ENCODE measurements at places on chromosomes 16 and 17.

- peak; percentile 95 for DNase-seq
These were observed 223.1 kb downstream of the SEC14L1 start for GRCh38 chr17:77363821-77364361.

DNA sequence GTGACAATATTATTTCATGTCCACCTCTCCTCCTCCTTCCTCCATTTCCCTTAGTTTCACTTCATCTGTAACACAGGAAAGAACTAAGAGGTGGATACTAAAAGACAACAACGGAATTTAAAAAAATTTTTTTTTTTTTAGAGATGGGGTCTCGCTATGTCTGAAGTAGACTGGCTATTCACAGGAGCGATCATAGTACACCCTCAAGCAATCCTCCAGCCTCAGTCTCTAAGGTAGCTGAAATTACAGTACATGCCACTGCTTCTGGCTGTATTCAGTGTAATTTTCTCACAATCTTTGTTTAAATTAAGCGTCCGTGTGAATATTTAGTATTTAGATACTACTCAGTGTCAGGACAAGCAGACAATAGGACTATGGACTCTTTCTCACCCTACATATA is 35.6 kb downstream of the FBXL20 start:
- no peak for DNase-seq

DNA sequence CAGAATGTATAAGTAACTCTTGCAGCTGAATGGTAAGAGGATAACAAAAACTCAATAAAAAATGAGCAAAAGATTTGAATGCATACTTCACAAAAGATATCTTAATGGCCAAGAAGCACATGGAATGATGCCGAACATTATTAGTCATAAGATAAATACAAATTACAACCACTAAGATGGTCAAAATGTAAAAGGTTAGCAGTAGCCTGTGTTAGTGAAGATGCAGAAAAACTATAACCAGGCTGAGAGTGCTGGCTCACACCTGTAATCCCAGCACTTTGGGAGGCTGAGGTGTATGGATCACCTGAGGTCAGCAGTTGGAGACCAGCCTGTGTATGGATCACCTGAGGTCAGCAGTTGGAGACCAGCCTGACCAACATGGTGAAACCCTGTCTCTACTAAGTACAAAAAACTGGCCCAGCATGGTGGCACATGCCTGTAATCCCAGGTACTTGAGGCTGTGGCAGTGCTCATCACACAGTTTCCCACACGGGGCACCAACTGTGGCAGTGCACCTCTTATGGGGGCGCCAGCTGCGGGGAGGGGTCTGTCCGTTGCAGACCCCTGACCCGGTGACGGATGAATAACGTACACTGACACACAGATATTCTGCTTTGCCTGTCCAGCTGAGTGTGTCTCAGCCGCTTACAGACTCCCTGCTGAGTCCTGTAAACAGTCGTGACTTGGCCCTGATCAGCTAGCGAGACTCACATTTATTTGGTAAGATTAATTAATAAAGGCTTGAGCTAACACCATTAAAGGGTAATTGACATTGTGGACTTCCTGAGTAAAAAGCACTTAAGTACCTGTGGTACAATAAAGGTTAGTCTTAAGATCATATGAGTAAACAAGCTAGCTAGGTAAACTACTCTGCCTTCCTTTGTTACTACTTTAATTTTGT is 45.7 kb upstream of the FAM20A start:
- no peak for DNase-seq

DNA sequence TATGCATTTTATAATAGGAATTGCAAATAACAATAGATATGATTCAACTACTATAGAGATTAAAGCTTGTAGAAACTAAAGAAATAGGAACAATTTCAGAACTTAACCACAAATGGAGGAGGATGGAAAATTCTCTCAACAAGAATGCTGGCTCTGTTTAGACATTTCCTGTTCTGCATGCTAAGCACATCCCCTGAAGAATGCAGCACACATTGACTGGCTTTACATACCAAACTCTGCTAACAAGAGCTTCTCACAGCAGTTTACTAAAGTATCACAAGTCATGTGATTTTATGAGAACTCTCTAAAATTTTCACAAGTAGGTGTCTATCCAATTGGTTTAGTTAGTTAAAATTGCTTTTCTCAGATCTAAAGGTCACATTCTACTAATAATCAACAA is 85.2 kb downstream of the SPAG9 start:
- DNase-seq = peak; percentile 70

DNA sequence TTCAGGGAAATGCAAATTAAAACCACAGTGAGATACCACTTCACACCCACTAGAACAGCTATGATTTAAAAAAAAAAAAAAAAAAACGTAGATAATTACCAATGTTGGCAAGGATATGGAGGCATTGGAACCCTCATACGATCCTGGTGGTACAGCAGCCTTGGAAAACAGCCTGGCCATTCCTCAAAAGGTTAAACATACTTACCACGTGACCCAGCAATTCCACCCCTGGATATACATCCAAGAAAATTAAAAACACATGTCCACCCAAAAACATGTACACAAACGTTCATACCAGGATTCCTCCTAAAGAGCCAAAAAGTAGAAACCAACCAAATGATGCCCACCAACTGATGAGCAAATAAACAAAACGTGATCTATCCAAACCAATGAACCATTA is 68.1 kb downstream of the GAS7 start:
- no peak for DNase-seq

- DNase-seq = no peak
These were observed 25.5 kb downstream of the MAP3K14 start for GRCh38 chr17:45291171-45291805.

- peak; percentile 53 for DNase-seq
These were observed 38.5 kb upstream of the NKD1 start for GRCh38 chr16:50509521-50510341.

GRCh38 chr16:48105976-48106375 is 49.8 kb downstream of the ABCC12 start:
- DNase-seq = no peak

GRCh38 chr17:81683208-81683583 is 401 bp downstream of the ARL16 start:
- DNase-seq = no peak

GRCh38 chr17:48470388-48471034 is 40.5 kb upstream of the SKAP1 start:
- no peak for DNase-seq

GRCh38 chr17:4476017-4476416 is 22.7 kb upstream of the SPNS2 start:
- DNase-seq = peak; percentile 80

GRCh38 chr17:1197379-1197778 is 17.6 kb upstream of the ABR start:
- DNase-seq = no peak

DNA sequence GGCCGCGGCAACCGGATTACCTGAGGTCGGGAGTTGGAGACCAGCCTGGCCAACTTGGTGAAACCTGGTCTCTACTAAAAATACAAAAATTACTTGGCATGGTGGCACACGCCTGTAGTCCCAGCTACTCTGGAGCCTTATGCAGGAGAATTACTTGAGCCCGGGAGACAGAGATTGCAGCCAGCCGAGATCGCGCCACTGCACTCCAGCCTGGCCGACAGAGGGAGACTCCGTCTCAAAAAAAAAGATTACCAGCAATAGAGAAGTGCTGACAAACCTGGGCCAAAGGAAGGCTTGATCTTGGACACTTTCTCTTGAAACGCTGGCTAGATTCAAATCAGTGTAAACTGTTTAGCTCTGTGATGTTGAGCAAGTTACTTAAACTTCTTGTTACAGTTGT is 4.3 kb downstream of the MT1H start:
- DNase-seq = peak; percentile 73

GRCh38 chr16:23544436-23544835 is 12.7 kb downstream of the EARS2 start:
- DNase-seq = no peak

DNA sequence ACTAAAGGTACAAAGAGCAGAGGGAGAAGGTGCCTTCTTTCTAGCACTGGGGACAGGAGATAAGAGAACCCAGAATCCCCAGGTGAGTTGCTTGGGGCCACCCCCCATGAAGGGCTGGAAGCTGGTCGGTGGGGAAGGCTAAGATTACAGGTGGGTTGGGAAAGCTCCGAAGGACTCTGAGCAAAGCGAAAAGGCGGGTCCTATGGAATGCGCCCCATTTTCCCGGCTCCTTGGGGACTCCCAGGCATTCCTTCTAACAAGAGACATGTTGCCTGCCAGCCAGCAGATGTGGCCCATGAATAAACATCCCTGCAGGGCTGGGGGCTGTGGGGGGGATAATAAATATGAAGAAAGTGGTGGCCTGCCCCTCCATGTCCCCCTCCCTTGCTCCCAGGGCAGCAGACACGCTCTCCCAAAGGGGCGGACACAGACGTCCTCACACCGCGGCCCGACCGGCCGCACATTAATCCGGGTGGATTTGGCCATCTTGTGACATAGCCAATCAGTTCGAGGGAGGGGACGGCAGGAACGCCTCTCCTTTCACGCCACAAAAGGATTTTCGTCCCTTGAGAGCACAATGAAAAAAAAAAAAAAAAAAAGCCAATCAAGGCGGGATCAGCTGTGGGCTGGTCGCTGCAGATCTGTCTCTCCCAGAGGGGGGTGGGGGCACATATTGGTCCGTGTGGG is 98.5 kb downstream of the SOX9 start:
- peak; percentile 67 for DNase-seq

DNA sequence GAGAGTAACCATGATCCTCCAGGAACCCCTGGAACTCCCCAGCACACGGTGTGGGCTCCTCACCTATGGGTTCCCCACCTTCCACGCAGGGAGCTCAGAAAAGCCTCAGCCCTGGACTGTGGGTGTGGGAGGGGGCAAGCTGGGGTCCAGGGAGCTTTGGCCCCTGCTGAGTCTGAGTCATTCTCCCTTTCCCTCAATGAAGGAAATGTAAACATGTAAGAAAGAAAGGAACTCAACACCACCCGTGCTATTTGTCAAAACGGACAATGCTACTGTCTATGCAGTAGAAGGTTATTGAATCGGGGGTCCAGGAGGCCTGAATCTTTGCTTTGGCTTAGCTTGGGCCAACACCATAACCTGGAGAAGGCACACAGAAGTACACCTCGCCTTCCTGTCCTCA is 222.8 kb downstream of the PMP22 start:
- DNase-seq = no peak

DNA sequence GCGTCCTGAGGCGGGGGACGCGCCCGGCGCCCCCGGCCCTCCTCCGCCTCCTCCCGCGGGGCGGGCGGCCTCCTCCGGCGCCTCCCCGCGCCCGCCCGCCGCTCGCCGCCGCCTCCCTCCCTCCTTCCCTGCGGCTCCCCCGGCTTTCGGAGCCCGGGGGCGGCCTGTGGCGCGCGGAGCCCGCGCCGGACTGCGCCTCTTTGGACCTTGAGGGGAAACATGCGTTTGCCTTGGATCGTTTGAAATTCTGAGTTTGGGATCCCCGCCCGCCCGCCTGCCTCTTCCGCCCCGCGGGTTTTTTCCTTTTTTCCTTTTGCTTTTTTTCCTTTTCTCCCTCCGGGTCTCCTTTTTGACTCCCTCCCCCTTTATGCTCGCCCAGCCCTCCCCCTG is 390 bp downstream of the ZNRF1 start:
- DNase-seq = peak; percentile 61

- DNase-seq = peak; percentile 99
These were observed 536.5 kb upstream of the CDH11 start for GRCh38 chr16:65658349-65658748.

DNA sequence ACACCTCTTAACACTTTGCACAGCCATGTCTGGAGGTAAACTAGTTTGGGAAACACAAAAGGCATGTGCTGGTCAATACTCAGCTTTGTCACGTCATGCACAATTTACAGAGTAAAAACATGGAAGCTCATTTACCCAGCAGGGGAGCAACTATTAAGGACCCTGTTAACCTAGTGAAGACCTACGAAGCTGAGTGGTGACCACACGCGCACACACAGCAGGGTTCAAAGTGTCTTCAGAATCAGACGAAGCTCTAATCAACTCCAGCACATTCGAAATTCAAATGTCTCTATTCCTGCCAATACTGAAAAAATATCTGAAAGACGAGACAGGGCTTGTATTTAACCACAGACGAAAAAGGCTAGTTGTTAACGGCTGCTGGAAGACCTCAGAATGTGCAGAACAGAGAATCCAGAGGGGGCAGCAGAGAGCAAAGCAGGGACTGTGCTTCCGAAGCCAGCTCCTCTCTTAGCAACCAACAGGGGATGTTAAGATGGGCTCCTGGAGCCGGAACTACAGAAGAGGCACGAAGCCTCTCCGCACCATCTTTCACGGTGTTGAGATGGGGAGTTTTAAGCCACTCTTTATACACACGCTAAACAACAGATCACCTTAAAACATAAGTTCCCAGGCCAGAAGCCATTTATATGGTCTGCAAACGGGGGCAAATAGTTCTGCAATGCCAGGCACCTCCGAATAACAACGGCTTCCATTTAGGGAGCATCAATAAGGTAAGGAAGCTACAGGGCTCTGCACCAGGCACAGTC is 45.7 kb downstream of the CMTM4 start:
- peak; percentile 91 for DNase-seq

DNA sequence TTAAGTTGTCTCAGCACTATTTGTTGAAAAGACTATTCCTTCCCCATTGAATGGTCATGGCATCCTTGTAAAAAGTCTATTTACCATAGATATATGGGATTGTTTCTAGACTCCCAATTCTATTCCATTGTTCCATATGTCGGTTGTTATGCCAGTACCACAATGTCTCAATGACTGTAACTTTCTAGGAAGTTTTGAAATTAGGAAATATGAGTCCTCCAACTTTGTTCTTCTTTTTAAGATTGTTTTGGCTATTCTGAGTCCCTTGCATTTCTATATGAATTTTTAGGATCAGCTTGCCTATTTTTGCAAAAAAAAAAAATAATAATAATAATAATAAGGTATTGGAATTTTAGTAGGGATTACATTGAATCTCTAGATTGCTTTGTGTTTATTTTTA is 43.0 kb upstream of the ABCA3 start:
- DNase-seq = no peak

DNA sequence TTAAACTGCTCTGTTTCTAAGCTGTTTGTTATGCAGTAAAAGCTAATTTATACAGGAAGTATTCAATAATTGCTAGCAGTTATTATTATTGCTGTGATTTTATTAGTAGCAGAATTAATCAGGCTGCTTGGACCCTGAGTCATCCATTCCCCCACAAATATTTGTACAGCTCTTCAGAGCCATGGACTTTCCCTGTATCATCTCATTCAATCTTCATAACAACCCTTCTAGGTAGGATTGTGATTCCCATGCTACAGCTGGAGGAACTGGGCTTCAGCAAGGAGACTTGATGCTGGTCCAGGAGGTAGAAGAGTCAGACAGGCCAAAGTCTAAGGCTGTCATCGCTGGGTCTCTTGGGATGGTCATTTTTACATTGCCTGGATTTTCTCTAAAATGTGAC is 208.3 kb downstream of the C16orf95 start:
- DNase-seq = no peak

DNA sequence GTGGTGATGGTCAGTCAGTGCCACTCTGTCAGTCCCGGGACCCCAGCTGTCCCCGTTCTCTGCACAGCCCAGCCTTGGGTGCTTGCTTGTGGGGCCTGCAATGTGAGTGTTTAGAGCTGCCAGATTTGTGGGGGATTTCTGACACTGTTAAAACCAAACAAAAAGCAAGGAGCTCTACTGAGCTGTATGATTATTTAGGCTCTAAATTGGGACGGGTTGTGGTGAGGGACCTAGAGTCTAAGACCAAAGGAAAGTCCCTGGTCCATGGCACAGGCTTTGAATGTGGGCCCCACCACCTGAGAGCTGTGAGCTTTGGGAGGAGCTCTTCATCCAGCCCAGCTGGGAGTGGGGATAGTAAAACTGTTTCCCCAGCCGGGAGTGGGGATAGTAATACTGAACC is 63.3 kb downstream of the KSR1 start:
- no peak for DNase-seq

Data from islet precursor cell (in vitro differentiated cells).